ENCODE measurements at places on chromosomes 2 and 18.
A peak's percentile ranks its signal among the peaks of the same experiment; 100 is the strongest.

DNA sequence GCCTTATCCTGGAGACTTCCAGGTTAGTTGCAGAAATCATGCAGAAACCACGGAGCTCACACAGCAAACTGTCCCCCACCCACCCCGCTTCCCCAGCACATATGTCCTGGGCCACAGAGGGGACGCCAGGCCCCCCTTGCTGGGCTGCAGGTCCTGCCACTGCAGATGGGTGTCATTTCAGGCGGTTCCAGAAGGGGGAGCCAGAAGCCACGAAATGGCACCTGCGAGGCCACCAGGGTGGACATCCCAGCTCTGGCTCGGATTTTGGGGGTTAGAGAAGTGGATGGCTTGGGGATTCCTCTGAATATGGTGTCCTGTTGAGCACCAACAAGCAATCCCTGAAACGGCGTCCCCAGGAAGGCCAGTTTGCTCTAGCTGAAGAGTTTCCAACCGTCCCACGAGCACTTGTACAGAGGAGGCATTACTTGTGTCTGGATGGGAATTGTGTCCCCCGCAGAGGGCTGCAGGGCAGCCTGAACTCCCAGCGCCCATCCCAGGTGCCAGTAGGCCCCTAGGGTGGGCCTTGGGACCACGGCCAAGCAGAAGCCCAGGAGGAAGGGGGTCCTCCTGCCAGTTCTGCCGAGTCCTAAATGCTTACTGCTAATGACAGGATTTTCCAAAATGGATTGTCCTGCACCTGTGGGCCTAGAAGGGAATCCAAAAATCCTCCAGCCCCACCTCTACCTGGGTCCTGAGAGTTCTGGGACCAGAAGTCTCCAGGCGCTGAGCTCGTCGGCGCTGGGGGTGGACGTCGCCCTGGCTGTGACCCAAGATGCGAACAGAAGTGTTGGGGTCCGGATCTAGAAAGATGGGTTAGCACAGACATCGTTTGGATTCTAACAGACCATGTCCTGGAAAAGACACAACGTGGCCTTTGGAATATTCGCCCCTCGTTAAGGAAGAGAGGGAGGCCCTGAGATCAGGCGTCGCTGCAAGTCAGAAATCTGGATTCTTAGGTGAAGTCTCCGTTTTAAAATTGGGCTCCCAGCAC lies 14.6 kb upstream of the NFATC1 start:
- peak; percentile 78 for DNase-seq

GRCh38 chr2:174004905-174005605 lies 39.9 kb upstream of the SP3 start:
- DNase-seq, result peak; percentile 46

DNA sequence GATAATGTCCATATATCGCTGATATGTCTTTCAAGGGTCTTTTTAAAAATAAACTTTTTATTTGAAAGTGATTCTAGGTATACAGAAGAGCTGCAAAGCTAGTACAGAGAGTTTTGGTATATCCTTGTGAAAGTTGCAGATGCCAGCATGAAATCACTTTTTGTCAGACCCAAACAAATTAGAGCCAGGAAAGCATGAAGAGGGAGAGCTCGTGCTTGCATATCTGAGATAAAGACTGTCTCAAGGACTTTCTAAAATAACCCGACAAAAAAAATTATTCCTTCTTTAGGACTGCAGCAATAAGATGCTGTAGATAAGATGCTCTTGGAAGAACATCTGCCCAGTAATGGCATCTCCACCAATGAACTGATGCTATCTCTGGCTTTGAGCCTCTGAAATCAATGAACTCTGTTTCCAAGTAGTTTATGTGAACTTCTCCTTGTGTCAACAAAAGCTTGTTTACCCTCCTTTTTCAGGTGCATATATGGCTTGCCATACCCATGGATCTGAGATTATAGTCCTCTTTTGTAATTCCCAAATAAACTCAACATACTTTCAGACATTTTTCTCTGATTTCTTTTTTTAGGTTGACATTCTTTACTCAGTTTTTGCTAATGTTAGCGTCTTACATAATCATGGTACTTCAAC lies 774.6 kb upstream of the FAM98A start:
- no peak for DNase-seq

DNA sequence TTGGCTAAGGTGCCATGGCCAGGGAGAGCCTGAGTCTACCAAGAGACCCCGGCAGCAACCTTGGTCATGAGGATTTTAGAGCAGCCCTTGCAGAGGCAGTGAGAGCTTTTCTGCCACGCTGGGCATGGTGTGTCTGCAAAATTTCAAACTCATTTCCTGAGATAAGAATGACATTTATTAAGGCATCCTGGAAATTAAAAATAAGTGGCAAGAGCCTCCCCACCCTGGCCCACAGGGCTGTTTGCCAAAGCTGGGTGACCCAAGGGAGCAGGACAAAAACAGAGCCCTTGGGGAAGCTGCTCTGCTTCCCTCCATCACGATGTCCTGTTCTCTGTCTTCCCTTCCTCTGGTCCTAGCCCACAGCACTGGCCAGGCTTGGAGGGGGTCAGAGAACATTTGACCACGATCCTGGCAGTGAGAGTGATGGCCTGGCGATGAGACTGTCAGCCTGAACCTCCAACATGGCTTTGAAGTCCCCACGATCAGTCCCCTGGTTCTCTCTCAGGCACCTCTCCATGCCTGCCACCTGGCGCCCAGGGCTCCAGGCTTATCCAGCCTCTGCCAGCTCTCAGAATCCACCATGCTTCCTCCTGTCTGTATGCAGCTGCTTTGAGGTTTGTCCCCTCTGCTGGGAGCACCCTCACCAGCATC lies 68.9 kb upstream of the RMDN2 start:
- DNase-seq, result peak; percentile 73

DNA sequence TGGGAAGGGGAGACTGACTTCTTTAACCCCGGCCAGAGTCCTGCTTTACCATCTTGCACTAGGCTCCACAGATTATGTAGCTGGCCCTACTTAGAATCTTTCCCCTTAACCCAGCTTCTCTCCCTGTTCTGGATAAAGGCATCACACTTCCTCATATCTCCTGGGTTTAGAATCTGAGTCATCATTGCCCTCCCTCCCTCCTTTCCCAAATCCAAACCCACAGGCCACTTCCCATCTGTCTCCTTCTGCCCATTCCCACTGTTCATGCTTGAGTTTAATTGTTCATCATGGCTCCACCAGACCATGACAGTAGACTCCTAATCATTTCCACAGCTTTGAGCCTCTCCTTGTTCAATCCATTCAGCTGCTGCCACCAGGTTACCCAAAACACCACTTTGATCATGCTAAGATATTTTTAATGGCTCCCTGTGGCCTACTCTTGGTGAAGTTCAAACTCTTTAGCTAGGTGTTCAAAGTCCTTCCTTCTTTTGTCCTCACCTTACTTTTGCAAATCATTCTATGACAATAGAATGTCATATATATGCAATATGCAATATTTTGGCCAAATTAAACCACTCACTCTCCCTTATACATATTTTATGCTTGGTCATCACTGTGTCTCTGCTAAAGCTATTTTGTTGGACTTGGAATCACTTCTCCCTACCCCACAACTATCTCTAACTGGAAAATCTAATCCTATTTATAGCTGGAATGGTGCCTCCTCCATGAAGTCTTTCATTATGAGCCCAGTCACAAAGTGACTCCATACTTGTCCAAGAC lies 5.5 kb downstream of the PDE11A start:
- no peak for DNase-seq

DNA sequence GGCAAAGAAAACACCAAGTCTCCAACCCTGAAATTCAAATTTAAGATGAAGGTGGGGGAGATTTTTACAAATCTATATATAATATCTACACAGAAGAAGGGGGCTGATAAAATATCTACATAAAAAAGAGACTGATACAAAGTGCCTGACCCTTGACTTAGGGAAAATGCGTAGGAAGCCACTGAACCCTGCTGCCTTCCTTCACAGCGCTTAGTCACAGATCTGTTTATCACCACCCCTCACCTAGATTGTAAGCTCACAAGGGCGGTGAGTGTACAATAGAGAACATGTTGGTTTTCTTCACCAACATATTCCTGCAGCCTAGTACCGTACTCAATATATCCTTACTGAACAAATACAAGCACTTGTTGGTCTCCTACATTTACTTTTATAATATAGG lies 54.3 kb downstream of the NOL10 start:
- DNase-seq, result no peak
